Muscle of arm (tissue), 14 donors: ENCODE measurements at places on chromosomes 16 and 17. TPM values are rescaled to one million over a fixed set of nuclear protein-coding genes. Genes with fewer than 3 reads are reported as not detected.
A peak's percentile ranks its signal among the peaks of the same experiment; 100 is the strongest.

The TMEM220 gene
- not detected for polyA plus RNA-seq

GRCh38 chr17:41533613-41534012, 5.5 kb upstream of the KRT19 start:
- DNase-seq = no peak

The AATF gene
- polyA plus RNA-seq = 22.4 TPM

The C17orf100 gene
- 4.7 TPM for polyA plus RNA-seq

GRCh38 chr16:8623634-8624033, 2.1 kb downstream of the METTL22 start:
- no peak for DNase-seq

GRCh38 chr17:47298712-47299111, 25.0 kb upstream of the EFCAB13 start:
- no peak for DNase-seq

DNA sequence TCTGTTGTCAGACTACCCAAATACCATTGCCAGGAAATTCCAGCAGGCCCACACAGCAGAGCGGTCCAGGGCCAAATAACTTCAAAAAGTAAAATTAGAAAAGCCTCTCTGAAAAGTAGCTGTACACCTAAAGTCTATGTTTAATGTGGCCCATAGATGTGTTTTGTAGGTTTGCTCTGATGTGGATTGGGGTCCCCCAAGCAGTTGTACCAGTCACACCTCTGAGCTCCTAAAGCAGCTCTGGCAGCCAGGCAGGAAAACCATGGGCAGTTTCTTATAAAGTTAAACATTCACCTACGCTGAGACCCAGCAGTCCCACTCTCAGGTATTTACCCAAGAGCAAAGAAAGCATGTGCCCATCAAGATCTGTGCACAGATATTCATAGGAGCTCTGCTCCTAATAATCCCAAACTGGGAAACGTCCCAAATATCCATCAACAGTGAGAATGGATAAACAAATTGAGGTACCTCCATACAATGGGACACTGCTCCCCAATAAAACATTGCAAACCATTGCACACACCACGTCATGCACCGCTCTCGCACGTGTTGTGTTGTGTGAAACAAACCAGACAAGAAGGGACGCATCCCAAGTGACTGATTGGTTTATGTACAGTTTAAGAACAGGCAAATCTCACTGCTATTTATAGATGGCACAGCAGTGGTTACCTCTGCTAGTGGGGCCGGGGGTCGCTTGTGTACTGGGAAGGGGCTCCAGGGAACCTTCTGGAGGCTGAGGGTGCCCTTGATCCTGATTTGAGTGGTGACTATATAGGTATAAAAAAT, 15.8 kb upstream of the PRM1 start:
- DNase-seq = no peak

DNA sequence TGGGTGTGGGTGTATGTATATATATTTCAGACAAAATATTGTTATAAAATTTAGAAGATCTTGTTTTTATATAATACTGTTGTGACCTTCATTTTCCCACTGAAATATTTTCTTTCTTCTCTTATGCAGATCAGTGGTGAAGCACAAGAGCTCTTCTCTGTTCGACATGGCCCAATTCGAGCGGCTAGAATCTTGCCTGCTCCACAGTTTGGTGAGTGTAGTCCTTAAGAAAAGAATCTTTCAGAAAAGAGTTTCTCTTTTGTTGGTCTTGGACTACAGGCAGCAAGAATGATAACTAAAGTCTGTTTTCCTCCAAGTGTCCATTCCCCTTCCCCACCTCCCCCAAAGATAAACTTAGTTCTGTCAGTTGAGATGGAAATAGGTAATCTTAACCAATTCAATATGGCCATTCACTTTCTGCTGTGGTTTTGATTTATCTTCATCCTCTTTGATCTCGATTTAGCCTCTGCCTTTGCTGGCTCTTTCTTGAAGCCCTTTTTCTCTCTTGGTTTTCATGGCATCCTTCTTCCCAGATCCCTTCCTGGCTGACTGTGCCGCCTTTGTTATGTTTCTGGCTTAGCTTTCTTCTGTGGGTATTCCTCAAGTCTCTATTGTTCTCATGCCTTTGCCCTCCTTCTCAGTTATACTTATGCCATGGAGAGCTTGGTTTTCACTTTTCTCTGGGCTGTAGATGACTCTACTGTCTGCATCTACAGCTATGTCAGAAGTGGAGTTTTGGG, 69.6 kb downstream of the BCAS3 start:
- no peak for DNase-seq

DNA sequence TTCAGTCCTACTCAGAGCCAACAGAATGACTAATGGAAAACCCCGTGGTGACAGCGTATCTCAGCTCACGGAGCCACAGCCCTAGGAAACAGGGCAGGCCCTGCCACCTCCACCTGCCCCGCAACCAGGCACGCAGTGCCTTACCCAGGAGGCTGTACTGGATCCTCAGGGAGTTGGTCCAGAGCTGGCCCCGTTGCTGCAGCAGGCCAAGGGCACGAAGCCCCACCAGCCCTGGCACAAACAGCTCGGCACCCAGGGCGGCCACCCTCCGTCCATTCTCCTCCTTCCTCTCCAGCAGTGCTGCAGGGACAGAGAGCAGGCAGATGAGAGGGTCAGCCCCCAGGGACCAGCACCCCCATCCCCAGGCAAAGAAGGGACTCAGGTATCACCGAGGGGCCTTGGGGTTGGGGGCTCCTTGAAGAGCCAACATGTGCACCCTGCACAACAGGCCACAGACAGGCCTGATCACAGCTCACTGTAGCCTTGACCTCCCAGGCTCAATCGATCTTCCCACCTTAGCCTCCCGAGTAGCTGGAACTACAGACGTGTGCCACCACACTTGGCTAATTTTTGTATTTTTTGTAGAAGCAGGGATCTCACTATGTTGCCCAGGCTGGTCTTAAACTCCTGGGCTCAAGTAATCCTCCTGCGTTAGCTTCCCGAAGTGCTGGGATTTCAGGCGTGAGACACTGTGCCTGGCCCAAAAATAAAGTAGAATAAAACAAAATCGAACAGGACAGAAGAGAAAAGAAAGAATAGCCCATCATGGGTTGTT, 115.7 kb downstream of the RMI2 start:
- no peak for DNase-seq

The HOXB5 gene
- polyA plus RNA-seq = 0.57 TPM

DNA sequence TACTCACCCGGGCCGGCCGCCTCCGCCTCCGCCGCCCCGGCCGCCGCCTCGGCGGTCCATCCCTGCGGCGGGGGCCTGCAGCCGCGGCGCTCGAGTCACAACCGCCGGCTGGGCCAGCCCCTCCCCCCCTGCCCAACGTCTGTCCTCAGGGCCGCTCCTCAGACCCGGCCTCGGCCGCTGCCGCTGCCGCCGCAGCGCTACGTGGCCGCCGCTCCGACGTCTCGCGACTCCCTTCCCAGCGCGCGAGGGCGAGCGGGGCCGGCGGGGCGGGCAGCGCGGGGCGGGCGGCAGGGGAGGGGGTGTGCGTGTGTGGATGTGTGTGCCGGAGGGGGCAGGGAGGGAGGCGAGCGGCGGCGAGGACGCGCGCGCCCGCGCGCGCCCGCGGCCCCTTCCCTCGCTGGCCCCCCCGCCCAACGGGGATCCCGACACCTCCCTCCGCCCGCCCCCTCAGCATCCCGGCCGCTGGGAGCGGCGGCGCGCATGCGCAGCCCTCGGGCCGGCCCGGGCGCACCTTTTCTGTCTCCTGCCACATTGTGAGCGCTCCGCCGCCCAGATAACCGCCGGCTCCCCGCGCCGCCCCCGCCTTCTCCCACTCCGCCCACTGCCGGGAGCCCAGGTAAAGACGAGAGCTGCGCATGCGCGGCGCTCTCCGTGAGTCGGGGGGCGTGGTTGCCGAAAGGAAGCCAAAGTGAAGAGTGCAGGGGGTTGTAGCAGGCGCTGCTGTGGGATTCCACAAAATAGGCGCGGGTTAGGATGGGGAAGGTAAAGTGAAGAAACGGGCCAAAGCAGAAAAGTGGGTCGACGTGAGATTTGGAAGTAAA, at the start of gene ZNF652:
ZNF652 (minus strand) TSS at position 349 of the 821 bp plus-strand sequence. CDS start 44,525 bp downstream, outside the sequence.
- DNase-seq = peak; percentile 79

GRCh38 chr17:37884516-37884915, 39.7 kb upstream of the TBC1D3K start:
- no peak for DNase-seq
